ENCODE measurements at places on chromosomes 3 and 15.
A peak's percentile ranks its signal among the peaks of the same experiment; 100 is the strongest.

- DNase-seq = no peak
Observed at GRCh38 chr3:185062191-185062590, 90.7 kb downstream of the C3orf70 start.

- DNase-seq = peak; percentile 16
Observed at GRCh38 chr15:68638953-68639515, 60.2 kb downstream of the CORO2B start.

DNA sequence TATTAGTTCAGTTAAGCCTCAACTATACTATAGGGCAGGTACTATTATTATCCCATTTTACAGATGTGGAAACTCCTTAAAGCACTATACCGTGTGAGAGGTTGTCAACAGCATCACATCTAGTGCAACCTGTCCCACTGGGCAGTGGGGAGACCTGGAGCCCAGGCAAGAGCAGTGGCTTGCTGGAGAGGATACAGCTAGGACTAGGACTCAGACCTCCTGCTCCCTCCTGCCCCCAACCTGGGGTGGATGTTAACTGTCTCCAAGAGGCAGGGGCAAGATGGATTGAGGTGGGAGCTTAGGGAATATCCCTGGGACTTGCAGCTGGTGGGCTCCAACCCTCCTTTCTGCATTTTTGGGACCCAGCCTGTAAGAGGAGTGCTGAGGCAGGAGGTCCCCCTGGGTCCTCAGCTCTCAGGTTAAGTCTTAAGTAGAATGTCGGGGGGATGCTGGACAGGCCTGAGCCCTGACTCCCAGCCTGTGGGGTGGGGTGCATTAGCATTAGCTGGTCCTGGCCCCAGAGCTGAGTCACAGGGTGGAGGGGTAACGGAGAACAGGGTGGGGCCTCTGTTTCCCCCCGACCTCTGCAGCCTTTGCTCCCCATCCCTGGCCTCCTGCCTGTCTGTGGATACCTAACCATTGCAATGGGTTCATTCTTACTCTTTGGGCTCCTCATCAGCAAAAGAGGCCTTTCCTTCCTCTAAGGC, 6.6 kb downstream of the SNX33 start:
- DNase-seq = no peak

DNA sequence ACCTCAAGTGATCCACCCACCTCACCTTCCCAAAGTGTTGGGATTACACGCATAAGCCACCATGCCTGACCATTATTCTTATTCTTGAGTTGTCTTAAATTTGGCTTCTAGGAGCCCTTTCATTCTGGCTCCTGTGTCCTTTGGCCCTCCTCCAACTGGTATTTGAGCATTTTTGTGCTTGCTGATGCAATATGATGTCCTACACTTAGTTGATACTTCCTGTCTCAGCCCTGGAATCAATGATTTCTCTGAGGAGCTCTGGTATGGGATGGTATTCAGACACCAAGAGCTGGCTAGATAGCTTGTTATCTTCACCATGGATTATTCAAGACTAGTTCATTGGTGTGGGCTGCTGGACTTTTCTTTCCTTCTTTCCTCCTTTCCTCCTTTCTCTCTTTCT, 25.4 kb downstream of the ZNF621 start:
- DNase-seq = no peak

- DNase-seq = no peak
Observed at GRCh38 chr3:184694716-184695115, 17.1 kb downstream of the MAGEF1 start.

- no peak for DNase-seq
Observed at GRCh38 chr3:64199932-64200331, 25.3 kb downstream of the PRICKLE2 start.

GRCh38 chr15:77096138-77096537, 25.2 kb upstream of the TSPAN3 start:
- DNase-seq = no peak

GRCh38 chr15:25508369-25509002, 69.7 kb upstream of the UBE3A start:
- DNase-seq = peak; percentile 62

- DNase-seq = no peak
Observed at GRCh38 chr3:128623762-128624176, 26.8 kb downstream of the RPN1 start.

DNA sequence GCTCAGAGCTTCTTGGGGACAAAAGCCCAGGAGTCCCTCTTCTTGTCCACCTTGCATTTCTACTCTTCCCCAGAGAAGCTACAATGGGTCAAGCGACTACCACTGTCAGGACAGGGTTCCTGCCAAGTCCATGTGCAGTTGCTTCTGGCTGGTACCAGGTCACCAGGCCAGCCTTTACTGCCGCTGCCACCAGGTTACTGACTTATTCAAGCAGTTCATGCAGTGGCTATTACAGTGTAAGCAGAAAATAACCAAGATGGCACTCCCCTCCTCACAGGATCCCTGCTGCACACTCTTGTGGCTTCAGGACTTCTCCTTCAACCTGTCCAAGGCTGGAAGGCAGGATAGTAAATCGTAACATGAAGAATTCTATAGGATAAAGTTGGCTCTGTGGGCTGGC, 42.1 kb downstream of the CTDSPL start:
- no peak for DNase-seq

DNA sequence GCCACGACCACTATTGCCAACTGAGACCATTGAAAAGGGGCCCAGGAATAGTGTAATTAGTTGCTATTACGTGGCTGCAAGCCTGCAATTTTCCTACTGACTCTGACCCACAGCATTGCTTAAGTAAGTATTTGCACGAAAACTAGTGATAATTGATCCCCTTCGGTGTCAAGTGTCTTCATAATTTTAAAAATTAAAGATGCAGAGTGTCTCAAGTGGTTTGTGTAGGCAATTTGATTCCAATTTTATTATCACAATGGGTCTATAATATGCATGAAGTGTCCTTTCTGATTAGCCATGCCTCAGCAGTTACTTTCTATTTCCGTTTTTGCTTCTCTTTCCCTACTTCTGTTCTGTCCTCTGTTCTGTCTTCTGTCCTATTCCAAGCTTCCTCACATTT, 259.2 kb downstream of the C3orf38 start:
- DNase-seq = no peak

DNA sequence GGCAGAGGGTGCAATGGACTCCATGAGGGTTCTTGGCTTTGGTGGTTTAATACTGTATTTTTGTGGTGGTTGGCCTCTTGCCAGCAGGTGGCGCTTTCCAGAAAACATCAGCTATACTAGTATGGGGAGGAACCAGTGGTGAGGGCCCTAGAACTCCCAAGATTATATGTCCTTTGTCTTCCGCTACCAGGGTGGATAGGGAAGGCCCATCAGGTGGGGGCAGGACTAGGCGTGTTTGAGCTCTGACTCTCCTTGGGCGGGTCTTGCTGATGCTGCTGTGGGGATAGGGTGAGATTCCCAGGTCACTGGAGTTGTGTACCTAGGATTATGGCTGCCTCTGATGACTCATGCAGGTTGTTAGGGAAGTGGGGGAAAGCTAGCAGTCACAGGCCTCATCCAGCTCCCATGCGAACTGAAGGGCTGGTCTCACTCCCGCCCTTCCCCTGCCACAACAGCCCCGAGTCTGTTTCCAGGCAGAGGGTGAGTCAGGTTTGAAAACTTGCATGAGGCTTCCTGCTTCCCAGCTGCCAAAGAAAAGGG, 357.7 kb downstream of the OTOL1 start:
- peak; percentile 57 for DNase-seq

GRCh38 chr15:85000937-85001336, 19.3 kb downstream of the PDE8A start:
- no peak for DNase-seq

- no peak for DNase-seq
Observed at GRCh38 chr15:31227235-31227634, 99.4 kb upstream of the KLF13 start.

GRCh38 chr3:113054552-113054951, 63.8 kb downstream of the GTPBP8 start:
- DNase-seq = no peak

- DNase-seq = peak; percentile 90
Observed at GRCh38 chr3:139339219-139339906, 4.5 kb upstream of the MRPS22 start.

Data from hematopoietic multipotent progenitor cell treated with erythropoietin and hydrocortisone succinate and interleukin-3 and kit ligand, for 6 days (in vitro differentiated cells).